ENCODE measurements at places on chromosomes 11 and 22.

- no peak for DNase-seq
Measured at GRCh38 chr11:125222494-125222893, 57.9 kb downstream of the PKNOX2 start.

- DNase-seq: no peak
Measured at GRCh38 chr11:3686751-3687150, 15.6 kb upstream of the CHRNA10 start.

DNA sequence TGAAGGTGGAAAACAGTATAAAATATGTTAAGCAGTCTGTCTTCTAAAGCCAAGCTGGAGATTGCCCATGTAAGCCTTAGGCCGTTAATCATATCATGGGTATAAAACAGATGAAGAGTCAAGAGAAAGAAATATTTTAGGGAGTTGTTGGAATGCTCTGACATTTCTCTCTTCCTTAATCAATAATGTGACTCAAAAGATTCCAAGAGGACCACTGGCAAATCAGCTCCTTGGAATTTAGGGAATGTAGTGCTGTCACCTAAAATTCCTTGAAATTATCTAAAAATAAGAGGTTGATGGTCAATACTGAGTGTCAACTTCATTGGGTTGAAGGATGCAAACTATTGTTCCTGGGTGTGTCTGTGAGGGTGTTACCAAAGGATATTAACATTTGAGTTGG lies 525.9 kb downstream of the KCNA4 start:
- DNase-seq: no peak

GRCh38 chr11:60972182-60973030 lies 926 bp downstream of the CD6 start:
- DNase-seq: no peak

DNA sequence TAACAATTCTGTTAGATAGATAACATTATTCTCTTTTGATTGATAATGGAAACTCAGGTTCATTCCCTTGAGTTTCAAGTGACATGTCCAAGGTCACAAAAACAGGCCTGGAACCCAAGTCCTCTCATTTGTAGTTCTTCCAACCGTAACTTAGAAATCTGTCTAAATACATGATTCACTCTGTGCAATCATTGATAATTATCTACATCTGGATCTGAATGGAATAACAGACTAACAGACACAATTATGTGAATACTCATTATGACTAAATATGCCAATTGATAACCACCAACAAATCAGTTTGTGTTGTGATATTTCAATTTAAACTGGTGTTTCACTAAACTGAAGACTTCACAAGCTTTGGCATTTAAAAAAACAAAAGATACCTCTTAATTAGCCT lies 71.0 kb downstream of the RBFOX2 start:
- no peak for DNase-seq

DNA sequence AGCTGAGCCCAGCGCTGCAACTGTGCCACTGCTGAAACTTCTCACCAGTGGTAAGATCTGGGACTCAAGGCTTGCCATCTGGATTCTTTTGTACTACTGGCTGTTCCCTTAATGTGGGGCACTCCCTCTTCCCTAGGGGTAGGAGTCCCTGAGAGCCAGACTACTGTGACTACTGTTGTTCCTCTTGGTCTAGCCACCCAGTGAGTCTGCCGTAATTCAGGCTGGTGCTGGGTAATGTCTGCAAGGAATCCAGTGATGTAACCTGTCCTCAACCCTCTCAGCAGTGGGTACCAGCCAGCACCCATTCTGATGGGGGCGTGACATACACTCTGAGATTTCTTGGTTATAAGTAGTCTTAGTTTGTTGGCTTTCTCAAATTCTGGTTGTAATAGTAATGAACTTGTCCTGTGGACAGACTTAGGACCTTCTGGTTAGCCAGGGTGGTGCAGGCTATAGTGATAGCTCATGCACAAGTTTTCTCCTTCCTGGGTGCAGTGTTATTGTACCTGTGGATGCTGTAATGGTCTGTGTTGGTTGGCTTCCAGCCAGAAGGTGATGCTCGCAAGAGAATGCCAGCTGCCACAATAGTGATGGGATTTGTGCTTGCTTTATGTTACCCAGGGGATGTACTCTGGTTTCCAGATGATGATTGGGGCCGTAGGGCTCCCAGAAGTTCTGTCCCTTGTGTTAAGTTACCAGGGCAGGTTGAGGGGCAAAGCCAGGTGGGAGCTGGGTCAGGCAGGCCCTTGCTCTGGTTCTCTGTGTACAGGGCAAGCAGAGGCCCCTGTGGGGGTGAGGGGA lies 65.5 kb downstream of the ARHGAP42 start:
- no peak for DNase-seq

DNA sequence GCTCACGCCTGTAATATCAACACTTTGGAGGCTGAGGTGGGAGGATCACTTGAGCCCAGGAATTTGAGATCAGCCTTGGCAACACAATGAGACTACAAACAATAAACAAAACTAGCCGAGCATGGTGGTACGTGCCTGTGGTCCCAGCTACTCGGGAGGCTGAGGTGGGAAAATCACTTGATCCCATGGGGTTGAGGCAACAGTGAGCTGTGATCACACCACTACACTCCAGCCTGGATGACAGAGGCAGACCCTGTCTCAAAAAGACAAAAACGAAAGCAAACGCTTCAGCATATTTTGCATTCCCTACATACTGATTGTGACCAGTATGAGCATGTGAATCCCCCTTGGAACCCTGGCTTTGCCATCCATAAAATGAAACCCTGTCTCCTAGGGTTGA lies 33.9 kb upstream of the MN1 start:
- no peak for DNase-seq
